ENCODE measurements at places on chromosomes 3 and 15. TPM values are rescaled to one million over a fixed set of nuclear protein-coding genes. Genes with fewer than 3 reads are reported as not detected.

Gene RBPMS2
- total RNA-seq: 8.9 TPM

Gene CAMK2N2
- 1.5 TPM for total RNA-seq

Gene B3GALNT1
- 0.08 TPM for total RNA-seq

Gene SH3GL3
- 0.73 TPM for total RNA-seq

Gene TRIM42
- total RNA-seq: not detected

Gene SCN11A
- not detected for total RNA-seq

Gene BFSP2
- total RNA-seq: not detected

Gene CCDC50
- total RNA-seq: 25.0 TPM

Gene B3GNT5
- 16.9 TPM for total RNA-seq

Gene AZI2
- 46.6 TPM for total RNA-seq

Gene ATP13A4
- total RNA-seq: not detected

Gene LMAN1L
- not detected for total RNA-seq

Gene DISP2
- 1.3 TPM for total RNA-seq

Gene IQCH
- total RNA-seq: 1.6 TPM

Gene RPLP1
- 3,292 TPM for total RNA-seq

Gene ATP10A
- 7.0 TPM for total RNA-seq

Gene SLC22A14
- not detected for total RNA-seq

Gene TP63
- total RNA-seq: 0.27 TPM

Gene IMPG2
- not detected for total RNA-seq

Gene SPINK8
- not detected for total RNA-seq

Gene GPR27
- total RNA-seq: 3.3 TPM

Gene FANCD2OS
- not detected for total RNA-seq

Gene GRK7
- not detected for total RNA-seq

Gene TMEM212
- not detected for total RNA-seq

Gene CCR3
- not detected for total RNA-seq

Gene CACNA1D
- 1.2 TPM for total RNA-seq

All from A549 treated with CpdA at 1 μM for 4 hours (cell line).